Small intestine (tissue), 16 donors: ENCODE measurements at places on chromosomes 5 and 9.
A peak's percentile ranks its signal among the peaks of the same experiment; 100 is the strongest.

GRCh38 chr5:135980620-135981019 is 25.8 kb upstream of the LECT2 start:
- no peak for DNase-seq

DNA sequence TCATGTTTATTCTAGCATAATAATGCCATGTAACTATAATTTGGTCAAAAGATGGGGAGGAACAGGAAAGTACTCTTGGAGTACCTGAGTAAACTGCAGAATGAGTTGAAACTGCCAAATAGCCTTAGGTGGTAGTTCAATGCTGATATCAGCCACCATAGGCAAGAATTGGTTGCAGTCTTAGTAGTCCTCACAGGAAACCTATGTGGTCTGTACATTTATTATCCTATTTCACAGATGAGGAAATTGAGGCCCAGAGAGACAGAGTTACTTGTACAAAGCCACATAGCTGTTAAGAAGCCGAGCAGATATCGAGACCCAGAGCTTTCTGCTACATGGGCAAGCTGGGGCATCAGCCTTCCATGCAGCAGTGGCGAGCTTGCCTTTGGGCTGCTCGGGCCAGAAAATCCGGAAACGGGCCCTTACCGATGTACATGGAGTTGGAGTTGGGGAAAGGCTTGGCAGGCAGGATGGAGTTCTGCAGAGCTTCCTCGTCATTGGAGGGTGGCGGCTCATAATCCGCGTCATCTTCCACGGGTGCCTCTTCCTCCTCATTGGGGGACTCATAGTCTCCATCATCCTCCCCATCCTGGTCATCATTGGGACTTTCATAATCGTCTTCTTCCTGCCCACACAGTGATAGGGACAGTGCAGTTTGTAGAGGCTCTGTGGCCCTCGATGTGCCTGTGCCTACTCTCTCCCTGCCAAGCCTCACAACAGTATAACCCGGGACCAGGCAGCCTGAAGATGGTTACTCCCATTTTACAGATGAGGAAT is 27.1 kb downstream of the LCP2 start:
- no peak for DNase-seq

DNA sequence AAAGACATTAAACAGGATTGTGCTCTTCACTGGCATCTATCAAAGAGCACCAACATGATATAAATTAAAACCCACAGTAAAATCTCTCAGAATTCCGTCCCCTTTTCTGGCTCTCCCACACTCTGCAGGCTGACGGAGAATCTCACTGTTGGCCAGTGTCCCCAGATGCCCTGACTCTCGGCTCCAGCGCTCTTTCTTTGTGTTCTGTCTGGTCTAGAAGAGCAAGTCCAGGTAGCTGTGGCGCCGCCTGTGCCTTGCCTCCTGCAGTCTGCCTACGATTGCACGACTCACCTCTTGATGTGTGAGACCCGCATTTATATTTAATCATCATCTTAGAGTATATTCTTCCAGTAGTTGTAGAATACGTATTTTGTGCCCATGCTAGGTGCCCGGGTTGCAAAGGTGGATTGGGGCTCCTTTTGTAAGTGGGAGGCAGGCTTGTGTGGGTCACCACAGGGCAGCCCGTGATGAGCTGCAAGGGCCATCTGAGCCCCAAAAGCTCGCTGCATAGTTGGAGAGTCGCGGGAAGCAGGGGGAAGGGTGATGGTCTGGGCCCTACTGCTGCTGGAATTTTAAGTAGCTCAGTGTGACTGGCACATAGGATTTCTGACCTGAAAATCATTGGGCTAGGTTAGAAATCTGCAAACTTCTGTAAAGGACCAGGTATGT is 55.6 kb downstream of the EHMT1 start:
- DNase-seq, result no peak

DNA sequence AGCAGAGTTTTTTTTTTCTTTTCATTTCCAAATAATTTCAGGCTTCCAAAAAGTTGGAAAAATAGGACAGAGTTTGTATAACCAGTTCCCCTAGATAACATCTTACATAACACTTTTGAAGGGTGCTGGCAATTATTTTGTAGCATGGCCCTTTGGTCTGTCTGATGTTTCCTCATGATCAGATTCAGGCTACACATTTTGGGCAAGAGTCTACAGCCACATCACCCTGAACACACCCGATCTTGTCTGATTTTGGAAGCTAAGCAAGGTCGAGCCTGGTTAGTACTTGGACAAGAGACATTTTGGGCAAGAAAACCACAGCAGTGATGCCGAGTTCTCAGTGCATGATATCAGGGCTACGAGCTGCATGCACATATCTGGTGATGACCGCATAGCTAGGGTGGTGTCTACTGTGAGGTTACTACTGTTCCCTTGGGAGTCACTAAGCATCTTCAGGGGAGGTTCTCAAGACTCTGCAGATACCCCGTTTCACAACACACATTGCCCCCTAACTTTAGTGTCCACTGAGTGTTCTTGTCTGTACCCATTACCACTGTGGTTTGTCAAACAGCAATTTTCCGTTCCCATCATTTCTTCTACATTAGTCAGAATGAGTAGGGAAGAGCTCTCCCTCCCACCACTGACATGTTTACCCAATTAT is 86.2 kb downstream of the TTC39B start:
- DNase-seq, result no peak

DNA sequence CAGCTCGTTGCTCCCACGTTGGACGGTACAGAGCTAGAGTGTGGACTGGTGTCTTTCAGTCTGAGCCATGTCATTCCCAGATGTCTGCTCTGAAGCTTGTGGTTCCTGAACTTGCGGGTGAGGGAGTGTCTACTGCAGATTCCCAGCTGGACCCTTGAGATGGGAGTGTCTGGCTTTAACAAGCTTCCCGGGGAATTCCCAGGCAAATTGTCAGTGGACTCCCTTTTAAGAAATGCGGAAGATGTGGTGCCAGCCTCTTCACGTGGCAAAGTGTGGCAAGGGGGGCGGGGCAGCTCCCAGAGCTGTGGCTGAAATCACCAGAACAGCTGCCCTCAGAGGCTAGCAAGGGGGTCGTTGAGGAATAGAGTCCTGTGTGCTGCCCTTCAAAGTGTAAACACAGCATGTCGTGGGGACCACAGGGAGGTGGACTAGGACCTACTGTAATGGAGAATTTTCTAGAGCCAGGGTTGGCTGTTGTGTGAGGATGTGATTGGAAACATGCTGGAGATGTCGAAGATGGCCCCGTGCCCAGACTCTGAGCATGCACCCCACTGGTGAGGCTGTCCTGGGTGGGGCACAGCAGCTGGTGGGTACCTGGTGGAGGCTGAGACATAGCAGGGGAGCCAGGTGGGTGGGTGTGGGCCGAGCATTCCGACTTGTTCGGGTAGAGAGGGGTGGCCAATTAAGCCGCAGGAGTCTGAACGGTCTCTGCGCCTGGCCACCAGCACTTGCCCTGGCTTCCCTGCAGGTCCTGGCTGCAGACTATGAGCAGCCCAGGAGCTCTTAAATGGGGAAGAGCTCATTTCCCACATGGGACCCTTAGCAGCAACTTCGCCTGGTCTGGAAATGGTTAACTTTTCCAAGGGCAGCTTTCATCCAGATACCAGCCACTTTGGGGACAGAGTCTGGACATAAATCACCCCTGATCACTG is 37.4 kb downstream of the PRRX2 start:
- DNase-seq, result peak; percentile 61

DNA sequence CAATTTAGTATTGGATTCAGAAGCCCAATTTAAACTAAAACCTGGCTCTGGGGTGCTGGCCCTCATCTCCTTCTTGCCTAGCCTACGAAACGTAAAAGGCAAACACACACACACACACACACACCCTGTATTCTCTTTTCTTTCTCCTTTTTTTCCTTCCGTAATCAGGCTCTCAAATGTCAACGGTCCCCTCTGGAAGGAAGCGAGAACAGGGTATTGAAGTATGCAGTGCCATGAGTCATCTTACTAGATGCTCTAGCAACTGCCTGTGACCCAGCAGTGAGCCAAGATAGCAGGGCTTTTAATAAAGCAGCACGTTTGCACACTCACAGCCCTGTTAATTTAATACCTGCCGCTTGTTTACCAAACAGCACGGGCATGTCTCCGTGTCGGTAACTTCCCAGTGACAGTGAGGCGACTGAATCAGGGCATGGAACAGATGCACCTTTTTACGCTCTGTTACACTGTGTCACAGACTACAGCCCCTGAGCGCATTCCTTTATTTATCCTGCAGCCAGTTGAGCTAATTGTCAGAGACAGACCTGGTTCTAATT is 243.8 kb downstream of the BNC2 start:
- no peak for DNase-seq

- DNase-seq, result no peak
Measured at GRCh38 chr5:18798058-18798457, 1163.8 kb downstream of the TAF11L14 start.

GRCh38 chr9:129586685-129587084 is 34.2 kb downstream of the C9orf50 start:
- no peak for DNase-seq

DNA sequence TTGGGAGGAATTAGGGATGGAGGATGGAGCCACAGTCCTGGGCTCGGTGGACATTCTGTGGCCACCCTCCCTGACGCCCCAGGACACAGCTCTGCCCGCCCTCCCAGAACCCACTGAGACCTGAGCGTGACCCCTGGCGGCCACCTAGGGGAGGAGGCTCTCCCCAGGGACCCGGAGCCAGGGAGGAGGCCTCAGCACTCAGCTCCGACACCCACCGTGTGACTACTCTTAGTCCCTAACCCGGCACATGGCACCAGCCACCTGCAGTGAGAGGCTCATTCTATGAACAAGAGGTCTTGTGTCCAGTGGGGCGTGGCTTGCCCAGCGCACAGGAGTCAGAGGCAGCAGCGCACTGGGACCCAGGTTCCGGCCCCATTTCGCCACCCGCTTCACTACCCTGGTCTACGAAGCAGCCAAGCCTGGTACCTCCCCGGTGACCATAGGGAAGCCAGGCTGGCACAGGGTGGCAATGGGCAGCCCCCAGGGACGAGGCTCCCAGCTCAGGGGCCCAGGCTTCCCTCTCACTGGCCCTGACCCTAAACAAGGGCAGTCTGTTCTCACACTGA is 10.2 kb downstream of the SARDH start:
- DNase-seq, result no peak

GRCh38 chr5:28512648-28513047 is 1474.3 kb upstream of the CDH9 start:
- DNase-seq, result no peak

- DNase-seq, result no peak
Measured at GRCh38 chr5:107510125-107510524, 160.6 kb downstream of the EFNA5 start.

DNA sequence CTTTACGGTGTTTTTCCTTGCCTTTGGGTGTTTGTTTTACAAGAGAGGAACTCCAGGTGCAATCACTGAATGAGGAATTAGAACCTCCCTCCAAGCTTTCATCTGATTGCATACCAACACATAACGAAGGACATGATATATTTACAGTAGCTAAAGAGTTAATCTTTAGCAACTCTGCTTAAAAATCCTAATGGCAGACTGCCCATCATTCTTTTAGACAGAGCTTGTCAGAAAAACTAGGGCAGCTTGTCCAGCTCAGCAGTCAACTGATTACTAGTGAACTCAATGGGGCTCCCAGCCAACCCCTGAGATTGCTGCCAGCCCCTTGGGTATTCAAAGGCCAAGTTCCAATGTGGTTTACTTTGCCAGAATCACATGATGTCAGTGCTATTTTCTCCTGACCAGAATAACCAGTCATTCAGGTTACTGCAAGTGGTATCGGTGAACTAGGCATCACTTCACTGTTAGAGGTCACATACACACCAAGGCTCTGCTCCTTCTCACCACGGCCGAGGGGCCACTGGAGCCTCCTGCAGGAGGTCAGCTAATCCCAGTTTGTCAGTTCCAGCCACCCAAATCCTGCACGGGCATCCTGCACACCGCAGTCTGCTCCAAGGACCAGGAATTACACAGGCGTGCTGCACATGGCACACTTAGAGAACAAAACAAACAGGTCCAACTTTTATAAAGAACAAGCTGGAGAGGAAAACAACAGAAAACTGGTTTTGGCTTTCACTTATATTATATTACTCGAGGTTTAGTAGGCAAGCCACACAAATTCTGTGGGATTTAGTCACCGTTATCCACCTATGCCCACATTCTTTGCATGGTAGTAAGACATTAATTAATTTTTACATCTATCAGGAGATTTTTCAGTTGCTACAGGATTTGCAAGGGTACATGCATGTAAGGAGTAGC is 62.5 kb downstream of the NFIB start:
- DNase-seq, result peak; percentile 97

DNA sequence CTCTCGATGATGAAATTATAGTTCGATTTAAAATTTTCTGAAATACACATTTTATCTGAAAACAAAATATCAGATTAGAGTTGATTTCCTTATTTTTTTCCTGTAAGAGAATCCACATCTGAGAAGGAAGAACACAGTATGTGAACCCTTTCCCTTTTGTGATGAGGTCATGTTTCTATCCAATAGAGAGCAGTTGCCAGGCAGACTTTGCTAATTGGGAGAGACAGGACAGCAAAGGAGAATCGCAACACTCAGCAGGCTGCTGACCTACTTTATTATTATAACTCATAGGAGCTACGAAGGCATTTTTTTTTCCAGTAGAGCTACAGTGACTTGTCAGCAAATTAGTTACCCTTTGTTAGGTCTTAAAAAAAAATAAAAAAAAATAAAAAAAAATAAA is 242.1 kb downstream of the HCN1 start:
- peak; percentile 63 for DNase-seq

- DNase-seq, result no peak
Measured at GRCh38 chr9:2635922-2636321, 14.3 kb downstream of the VLDLR start.

GRCh38 chr9:129501771-129502319 is 119.1 kb downstream of the C9orf50 start:
- no peak for DNase-seq

GRCh38 chr9:114592356-114592755 is 4.8 kb downstream of the ATP6V1G1 start:
- DNase-seq, result peak; percentile 36

DNA sequence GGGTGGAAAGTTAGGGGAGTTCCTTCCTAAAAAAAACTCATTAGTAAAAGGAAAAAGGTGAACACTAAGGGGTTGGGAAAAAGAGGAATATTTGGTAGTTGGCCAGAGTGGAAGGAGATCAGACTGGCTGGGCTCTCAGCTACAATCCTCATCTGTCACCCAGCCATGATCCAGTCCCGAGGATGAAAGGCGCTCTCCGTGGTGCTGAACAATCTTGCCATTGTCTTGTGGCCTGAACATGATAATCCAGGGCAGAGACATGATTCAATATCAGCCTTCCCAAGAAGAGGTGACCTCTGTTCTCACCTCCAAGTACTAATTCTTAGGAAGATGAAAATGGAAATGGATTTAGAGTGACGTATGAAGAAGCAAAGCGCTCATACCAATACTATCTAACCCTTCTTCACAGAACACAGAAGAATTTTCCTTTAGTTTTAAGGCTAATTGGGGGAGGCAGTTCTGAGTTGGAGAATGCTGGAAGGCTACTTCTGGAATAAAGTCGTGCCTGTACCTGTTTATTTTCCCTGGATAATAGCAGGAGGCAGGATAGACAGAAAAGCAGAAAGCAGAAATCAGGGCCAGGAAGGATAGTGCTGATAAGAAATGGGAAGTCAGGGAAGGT is 36.6 kb upstream of the MYORG start:
- DNase-seq, result peak; percentile 73

- no peak for DNase-seq
Measured at GRCh38 chr9:130938184-130938651, 829 bp downstream of the FIBCD1 start.

- DNase-seq, result no peak
Measured at GRCh38 chr5:149939546-149939945, 5.0 kb downstream of the PDE6A start.
